ENCODE measurements at places on chromosomes 1 and 21.

GRCh38 chr1:46480959-46481646, 8.5 kb upstream of the DMBX1 start:
- DNase-seq: no peak

- DNase-seq: no peak
Observed at GRCh38 chr1:82947278-82947677, 1051.7 kb downstream of the TTLL7 start.

- no peak for DNase-seq
Observed at GRCh38 chr1:113617438-113618141, 141.7 kb downstream of the PHTF1 start.

DNA sequence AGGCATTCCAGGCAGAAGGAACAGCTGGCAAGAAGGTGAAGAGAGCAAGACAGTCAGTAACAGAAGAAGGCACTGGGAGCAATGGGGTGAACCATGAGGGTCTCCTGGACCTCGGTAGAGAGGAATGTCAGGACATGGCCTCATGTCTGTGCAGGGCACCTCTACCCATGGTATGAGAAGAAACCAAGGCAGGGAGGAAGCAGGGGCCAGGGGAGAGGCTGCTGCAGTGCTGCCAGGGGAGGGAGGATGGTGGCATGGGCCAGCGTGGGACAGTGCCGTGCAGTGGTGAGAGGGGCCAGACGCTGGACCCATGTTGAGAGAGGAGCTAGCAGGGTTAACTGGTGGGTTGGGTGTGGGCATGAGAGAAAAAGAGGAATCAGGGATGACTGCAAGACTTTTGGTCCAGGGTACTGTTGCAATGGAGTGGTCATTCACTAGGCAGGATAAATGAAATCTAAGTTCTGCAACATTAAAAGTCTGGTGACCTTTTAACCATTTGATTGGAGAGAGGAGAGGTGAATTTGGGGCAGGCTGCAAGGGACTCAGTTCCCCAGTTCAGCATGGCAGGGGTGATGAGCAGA, 577.6 kb downstream of the MATN1 start:
- no peak for DNase-seq

- DNase-seq: no peak
Observed at GRCh38 chr1:184270556-184270955, 116.3 kb upstream of the C1orf21 start.

- no peak for DNase-seq
Observed at GRCh38 chr1:34520111-34520510, 234.7 kb upstream of the GJB5 start.

DNA sequence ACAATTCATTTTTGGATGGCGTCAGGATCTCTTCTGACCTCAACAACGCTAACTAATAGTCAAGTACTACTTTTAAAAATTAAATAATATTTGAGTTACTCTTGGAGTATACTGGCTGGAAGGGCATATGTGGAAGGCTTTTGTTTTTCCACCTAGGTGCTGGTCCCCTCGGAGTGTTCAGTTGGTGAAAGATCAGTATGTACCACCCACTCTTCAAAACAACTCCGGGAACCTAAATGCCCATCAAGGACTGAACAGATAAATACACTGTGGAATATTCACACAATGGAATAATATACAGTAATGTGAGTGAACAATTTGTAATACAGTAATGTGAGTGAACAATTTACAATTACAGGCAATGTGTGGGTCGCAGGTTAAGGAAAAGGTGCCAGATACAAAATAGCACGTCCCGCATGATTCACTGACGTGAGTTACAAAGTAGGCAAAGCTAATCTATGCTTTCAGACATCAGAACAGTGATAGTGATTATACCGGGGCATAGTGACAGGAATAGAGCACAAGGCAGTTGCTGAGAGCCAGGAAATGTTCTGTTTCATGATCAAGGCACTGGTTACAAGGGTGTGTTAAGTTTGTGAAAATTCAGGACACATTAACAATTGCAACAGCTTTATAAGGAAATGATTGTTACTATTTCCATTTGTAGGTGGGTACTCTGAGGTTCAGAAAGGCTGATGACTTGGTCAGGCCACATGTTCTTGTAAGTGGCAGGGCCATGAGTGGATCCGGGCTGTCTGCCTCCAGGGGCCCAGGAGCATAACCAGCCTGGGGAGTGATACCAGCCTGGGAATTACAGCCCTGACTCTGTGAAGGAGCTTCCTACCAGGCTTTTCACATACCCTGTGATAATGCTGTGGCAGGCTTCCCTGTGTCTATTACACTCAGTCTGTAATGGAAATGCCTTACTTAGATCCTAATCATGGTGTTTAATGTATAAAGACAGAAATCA, 59.3 kb upstream of the ABCD3 start:
- DNase-seq: no peak

DNA sequence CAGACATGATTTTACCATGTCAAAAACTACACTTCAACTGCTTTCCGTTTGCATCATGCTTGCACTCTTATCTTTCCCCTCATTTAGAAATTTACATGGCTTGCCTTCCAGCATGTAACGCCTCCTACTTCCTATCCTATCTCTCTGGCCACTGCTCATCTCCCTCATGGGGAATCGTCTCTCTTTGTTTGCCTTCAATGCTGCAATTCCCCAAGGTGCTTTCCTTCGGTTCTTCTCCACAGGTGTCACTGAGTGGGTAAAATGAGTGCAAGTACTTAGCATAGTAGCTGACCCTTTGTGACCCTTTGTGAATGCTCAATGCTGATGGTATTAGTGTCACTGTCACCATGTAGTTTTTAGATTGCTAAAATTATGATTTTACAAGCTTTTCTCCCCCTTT, 63.1 kb downstream of the APP start:
- DNase-seq: no peak

DNA sequence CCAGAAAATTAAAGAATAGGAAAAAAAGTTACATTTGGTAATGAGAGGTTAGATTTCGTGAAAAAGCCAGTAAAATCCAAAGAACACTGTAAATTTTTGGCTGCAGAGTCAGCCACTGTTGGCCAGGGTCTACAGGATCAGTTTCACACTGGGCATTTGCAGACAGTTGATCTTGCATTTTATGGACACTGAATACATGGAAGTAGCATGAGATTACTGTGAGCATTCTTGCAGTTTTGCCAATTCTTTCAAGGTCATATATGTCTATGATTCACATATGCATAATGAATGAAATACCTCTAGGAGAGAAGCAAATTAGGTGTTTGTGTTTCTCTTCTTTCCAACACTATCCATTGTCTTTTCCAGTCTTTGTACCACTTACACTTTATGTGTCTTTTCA, 200.8 kb upstream of the DPYD start:
- DNase-seq: no peak

GRCh38 chr1:223556414-223557129, 108.9 kb downstream of the CAPN8 start:
- DNase-seq: peak; percentile 4

- DNase-seq: no peak
Observed at GRCh38 chr21:14866859-14867765, 197.7 kb downstream of the NRIP1 start.

- no peak for DNase-seq
Observed at GRCh38 chr1:230230948-230231773, 164.1 kb downstream of the GALNT2 start.

DNA sequence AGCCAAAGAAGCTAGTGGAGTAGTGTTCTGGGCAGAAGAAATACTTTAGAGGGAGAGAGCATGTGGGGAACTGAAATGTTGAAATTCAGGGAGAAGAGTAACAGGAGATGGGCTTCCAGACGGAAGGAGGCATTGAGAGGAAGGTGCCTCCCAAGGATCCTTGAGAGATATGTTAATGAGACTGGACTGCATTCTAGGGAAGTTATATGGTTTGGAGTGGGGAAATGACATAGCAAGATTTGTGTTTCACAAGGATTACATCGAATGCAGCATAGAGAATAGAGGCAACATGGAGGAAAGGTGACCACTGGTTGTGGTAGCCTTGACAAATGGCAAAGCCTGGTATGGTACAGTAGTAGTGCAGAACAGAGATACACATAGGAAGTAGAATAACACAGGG, 160.5 kb upstream of the HMCN1 start:
- DNase-seq: no peak

All from HFFc6 (cell line).